Hematopoietic multipotent progenitor cell treated with erythropoietin and hydrocortisone succinate and interleukin-3 and kit ligand, for 17 days (in vitro differentiated cells): ENCODE measurements at places on chromosomes 6 and 20.

DNA sequence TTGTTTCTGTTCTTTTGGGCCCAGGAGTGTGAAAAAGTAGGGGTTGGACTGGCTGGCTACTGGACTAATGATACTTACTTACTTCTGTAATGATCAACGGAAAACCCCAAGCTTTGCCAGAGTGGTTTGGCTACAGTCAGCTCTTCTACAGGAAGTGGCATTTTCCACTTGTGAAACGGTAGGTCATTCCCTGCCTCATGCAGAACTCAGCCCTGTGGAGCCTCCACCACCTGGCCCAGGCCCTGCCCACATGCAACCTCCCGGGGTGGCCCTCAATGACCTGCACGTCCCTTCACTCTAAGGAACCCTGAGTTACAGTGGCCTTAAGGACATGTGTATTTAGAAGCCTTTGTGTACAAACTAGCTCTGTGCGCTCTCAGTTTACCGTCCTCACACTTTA is 140.4 kb downstream of the DTNBP1 start:
- no peak for DNase-seq

GRCh38 chr6:43078691-43079090 is 2.6 kb downstream of the PTK7 start:
- no peak for DNase-seq

DNA sequence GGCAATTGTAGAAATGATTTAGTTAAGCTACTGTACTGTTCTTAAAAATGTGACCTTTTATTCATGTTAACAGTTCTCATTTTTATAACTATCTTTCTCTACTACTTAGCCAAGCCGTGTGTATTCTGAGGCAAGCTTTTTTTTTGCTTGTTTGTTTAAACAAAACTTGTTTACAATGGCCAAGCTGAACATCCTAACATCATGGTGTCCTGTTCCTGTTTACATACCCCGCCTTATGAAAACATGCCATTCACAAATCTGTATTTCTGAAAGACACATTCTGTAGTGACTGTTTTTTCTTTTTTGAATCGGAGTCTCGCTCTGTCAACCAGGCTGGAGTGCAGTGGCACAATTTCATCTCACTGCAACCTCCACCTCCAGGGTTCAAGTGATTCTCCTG is 140.9 kb downstream of the NCOA3 start:
- DNase-seq: no peak

GRCh38 chr6:146593986-146594385 is 4.8 kb upstream of the ADGB start:
- DNase-seq: no peak

DNA sequence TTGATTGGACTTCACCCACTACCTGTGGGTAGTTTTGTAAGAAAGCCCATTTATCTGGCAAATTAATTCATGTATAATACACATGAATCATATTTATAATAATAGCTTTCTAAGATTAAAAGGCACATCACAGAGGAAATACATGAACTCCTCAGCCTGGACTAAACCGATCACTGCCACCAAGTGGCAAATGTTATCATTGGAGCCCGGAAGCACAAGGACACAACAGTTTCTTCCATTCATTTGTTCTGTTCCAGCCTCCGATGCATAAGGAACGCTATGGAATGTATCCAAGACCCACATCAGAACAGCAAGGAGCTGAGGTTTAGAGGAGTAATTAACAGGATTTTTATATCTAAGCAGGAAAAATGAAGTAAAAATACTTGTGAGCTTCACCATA is 13.9 kb upstream of the IPCEF1 start:
- DNase-seq: no peak
